ENCODE measurements at places on chromosomes 3 and 15.

GRCh38 chr15:27686369-27686768, 412.7 kb downstream of the OCA2 start:
- peak; percentile 34 for DNase-seq

DNA sequence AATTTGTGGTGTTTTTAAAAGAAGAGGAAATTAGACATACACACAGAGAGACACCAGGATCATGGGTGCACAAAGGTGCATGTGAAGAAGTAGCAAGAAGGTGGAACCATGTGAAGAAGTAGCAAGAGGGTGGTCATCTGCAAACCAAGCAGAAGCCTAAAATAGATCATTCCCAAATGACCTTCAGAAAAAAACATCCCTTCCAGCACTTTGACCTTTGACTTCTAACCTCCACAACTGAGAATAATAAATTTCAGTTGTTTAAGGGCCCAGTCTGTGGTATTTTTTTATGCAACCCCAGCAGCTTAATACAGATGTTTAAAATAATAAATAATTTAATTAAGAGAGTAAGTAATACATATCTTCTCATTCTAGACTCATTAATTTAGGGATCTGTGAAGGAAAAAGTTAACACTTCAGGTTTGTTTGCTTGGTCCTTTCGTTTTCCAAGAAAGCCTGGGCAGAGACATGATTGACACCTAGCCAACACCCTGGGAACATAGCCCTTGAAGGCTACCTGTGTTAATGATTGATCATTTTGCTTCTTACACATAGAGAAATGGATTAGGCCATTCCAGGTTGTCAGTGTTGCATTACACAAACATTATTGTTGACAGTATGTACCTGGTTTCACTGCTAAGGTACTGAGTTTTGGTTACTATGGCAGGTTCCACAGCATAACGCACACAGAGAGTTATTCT, 1331.2 kb upstream of the GBE1 start:
- DNase-seq: no peak

GRCh38 chr3:175005881-175006280, 146.7 kb downstream of the NAALADL2 start:
- DNase-seq: peak; percentile 87

DNA sequence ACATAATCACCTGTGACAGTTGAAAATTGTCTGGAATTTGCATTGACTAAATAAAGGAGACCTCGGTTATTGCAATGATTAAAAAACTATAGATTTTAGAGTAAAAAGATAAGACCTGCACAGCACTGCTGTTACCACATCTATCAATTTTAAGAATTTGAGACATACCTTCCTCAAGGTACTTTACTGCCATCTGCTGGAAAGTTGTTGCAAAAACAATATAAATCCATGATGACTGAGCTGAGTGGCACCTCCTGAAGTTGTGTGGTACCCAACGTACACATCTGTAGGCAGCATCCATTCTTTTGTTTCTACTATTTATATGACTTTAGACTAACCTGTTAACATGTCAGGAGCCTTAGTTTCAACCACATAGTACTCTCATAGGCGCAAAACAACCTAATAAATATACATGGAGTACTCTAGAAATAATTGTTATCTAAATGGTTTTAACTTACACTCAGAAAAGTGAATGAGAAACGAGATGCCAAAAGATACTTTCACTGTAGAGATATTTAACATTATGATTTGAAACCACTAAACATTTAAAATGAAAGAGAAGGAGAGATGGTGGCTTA, 106.7 kb downstream of the GHSR start:
- DNase-seq: peak; percentile 59

DNA sequence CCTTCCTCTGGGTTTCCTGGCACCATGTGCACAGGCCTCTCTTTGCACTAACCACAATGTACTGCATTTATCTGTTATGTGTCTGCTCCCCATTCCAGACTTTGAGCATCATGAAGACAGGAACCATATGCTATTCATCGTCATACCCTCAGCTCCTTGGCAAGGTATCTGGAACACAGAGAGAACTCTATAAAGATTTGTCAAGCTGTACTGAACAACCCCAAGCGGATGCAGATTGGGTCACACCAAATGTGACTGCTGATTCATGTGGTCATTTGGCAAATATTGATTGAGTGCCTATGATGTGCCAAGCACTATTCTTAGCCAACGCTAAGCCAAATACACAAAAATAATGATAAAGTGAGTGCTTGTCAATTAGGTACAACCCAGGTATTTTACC, 7.5 kb upstream of the MEGF11 start:
- no peak for DNase-seq

DNA sequence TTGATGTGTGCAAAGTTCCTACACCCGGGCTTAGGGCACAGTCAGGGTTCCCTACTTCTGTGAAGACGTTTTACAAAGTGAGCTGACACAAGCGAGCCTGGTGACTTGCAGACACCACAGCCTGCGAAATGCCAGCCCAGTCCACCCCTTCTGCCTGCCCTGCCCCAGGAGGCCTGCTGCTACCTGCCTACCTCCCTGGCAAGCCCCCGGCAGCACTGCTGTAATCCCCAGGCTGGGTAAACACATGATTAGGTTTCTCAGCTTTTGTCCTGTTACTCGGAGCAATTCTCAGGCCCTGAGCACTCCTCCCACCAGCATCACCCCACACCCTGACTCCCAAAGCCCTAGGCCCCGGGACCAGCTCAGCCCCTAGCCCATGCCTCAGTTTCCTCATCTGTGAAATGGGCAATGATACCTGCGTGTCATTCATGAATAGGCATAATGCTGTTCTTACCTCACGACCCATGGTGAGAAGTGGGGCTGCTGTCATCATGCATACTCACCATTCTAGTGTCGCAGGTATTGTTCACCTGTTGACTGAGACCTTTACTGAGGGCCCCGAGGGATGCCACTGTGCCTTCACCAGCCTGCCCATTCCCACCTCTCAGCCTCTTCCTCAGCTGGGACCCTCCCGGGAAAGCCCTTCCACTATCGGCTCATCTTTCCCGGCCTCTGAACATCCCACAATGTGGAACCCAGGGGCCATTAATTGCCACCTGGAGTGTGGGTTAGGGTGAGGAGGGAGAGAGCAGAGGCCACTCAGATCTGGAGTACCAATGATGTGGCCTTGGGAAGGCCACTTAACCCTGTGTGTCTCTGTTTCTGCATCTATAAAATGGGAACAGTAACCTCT, 31.5 kb upstream of the SLC6A6 start:
- no peak for DNase-seq

DNA sequence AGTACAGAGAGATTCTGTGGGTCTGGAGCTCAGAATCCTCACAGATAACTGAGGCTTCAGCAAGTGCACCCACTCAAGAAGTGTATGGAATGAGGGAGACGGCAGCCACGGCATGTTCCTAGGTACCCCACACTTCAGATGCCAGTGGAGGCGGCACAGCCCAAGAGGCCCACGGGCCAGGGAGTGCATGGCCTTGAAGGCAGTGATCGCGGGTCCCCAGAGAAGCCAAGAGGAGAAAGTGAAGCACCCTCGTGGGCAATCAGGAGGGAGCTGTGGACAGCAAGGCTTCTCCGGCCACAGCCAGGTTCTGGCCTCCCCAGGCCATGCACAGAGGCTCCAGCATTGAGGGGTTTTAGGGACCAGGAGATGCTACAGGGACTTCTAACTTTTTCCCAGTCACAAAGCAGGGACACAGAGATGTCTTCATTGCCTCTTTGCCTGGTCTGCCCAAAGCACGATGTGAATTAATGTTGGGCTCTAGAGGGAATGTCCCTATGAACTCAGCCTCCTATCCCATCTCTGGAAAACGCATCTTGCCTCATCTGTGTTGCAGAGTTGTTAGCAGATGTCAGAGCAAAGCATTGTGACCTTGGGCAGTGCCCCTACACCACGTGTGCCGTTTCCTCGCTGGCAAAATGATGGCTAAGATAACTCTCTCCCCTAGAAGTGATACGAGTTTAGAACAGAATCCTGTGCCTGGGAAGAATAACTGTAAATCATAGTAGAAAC, 2.6 kb upstream of the MAP6D1 start:
- DNase-seq: no peak

GRCh38 chr3:98657457-98657856, 64.0 kb upstream of the CPOX start:
- DNase-seq: no peak

All from AG10803 (cell line).